ENCODE measurements at places on chromosomes 2 and 18.

DNA sequence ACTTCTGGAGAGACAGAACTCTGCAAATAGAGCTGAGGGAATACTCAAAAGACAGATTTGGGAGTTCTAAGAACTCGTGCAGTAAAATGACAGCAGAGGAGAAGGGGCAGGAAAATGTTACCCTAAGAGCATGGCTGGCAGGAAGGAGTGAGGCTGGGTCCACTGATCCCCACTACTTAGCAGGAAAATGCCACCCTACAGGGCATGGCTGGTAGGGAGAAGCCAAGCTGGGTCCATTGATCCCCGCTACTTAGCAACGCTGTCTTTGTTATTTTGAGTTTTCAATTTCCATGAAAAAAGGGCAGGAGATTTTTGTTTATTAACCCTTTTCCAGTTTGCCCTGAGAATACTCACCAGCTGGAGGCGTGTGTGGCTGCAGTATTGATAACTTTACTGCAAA lies 100.3 kb upstream of the TMEM200C start:
- DNase-seq, result no peak

- no peak for DNase-seq
These were observed 226.4 kb downstream of the NEDD4L start for GRCh38 chr18:58270396-58270795.

GRCh38 chr2:37679072-37679695 lies 7.7 kb upstream of the CDC42EP3 start:
- DNase-seq, result no peak

DNA sequence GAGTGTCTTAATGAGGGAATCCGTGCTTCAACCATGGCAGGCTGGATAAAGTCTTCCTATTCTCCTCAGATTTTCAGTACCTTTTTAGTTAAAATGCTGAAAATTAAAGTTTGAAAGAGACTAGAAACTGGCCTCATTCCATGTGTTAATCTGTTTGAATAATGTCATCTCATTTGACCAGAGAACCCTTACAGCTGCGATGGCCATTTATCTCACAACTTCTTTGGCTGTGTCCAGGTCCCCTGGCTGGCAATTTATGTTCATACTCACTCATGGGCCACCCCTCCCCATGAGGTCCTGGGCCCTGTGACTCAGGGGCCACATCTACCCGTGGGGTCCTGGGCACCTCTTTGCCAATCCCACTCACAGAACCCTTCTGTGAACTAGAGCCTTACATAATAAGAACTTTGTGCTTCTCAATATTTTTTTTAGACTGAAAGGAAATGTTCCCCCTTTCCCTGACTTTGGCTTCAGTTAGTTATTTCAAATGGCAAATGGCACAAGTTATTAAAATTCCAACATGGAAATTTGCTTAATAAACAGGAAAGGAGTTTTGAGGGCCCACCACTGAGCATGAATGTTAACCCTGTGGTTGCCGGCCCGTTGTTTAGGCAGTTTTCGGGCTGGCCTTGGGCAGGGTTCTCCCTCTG lies 134.6 kb downstream of the UXS1 start:
- no peak for DNase-seq

- DNase-seq, result no peak
These were observed 834.5 kb upstream of the FSHR start for GRCh38 chr2:49988816-49989215.

DNA sequence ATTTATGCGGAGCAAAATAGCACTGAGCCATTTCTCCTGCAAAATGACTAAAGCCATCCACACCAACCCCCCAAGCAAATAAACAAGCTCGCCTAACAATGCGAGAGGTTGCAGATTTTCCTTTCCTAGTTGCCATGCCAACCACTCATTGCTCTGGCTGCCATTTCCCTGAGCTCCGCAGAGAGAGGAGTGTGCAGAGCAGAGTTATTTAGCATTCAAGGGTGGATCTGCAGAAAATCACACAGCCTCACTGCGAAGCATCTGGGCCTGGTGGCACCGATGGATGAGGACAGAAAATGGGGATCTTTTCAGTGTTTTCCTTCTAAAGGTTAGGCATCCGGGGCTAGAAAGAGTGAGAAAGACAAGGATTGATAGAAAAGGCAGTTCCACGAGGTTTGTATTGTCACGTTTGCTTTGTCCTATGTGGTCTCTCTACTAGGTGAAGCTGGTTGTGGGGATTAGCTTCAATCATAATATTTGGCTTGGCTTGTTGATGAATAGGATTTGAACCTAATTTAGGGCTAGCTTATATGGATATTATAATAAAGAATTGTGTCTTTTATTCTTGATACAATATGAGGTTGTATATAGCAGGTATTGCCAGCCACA lies 110.2 kb upstream of the UNC80 start:
- no peak for DNase-seq

DNA sequence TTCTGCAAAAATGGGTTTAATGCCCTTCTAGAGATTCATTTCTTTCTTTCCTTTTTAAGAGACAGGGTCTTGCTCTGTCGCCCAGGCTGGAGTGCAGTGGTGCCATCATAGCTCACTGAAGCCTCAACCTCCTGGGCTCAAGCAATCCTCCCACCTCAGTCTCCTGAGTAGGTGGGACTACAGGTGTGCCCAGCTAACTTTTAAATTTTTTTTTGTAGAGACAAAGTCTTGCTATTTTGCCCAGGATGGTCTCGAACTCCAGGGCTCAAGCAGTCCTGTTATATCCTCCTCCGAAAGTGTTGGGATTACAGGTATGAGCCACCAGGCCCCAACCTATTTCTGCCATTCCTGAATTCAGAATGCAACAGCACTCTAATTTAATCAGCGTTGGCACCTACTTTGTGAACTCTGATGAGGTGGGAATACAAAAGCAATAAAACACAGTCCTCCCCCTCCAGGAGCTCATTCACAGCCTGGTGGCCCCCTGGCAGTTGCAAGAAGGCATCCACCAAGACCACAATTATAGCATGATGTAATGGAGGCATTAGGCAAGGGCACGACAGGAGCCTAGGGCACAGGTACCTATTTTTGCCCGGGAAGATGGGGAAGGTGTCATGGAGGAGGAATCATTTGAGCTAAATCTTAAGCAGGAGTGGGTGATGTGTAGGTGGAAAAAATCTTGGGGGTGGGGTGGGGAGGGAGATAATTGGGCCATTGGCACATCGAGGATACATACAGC lies 5.1 kb downstream of the RHOB start:
- no peak for DNase-seq

DNA sequence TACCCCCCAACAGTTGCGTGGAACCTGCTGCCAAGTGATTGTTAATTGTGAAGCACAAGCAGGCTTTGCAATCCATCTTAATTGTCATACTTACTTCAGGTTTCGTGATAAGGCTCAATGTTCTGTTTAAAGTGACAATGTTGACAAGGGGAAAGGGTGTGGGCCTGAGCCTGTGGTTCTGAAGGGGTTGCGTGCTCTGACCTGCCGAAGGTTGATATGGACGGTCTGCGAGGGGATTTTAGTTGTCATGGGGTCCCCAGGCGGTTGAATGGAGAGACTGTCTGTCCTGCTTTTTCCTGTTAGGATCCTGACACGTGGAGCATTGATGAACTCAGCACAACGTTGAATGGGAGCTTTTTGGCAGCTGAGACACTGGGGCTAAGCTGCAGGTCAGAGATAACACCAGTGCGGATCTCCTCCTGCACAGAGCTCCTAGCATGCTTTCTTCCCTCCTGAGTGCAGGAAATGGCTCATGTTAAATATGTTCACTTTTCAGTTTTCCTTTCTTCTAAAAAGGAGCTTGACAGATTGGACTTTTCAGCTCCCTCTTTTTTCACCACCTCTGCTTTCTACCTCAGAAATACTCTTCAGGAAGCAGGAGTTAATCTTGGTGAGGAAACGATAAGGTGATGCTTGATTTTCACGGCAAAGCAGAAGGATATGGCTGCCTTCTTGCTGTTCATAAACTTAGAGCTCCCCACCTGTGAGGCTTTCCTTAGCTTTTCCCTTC lies 62.9 kb upstream of the ZEB2 start:
- DNase-seq, result no peak

GRCh38 chr2:201950606-201951005 lies 83.0 kb upstream of the FZD7 start:
- DNase-seq, result no peak

GRCh38 chr18:30501594-30501993 lies 540.9 kb downstream of the DSC3 start:
- DNase-seq, result no peak

GRCh38 chr18:53817976-53818950 lies 406.2 kb downstream of the MBD2 start:
- no peak for DNase-seq

- DNase-seq, result no peak
These were observed 262.4 kb upstream of the CCDC68 start for GRCh38 chr18:55221622-55222021.

DNA sequence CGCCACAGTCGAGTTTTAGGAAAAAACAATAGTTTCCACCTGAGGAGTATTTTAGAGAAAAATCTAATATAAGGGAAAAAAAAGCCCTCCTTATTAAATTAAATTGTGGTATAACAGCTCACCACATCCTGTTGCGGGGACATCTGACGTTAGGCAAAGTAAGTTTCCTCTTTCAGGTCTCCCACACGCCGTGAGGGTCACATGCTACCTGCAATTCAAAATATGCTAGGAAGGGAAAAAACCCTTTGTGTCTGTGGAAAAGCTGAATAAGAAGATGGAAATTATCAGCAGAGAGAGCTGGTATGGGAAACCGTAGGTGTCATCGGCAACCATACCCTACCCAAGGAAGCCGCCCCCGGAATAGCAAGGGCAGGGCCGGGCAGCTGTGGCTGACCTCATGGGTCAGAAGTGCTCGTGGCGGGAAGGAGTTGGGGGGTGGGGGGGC lies 128.0 kb downstream of the NFATC1 start:
- DNase-seq, result peak; percentile 88

GRCh38 chr18:12301263-12302005 lies 6.6 kb upstream of the TUBB6 start:
- DNase-seq, result no peak

- DNase-seq, result no peak
These were observed 313.6 kb upstream of the ACVR2A start for GRCh38 chr2:147531269-147531668.

DNA sequence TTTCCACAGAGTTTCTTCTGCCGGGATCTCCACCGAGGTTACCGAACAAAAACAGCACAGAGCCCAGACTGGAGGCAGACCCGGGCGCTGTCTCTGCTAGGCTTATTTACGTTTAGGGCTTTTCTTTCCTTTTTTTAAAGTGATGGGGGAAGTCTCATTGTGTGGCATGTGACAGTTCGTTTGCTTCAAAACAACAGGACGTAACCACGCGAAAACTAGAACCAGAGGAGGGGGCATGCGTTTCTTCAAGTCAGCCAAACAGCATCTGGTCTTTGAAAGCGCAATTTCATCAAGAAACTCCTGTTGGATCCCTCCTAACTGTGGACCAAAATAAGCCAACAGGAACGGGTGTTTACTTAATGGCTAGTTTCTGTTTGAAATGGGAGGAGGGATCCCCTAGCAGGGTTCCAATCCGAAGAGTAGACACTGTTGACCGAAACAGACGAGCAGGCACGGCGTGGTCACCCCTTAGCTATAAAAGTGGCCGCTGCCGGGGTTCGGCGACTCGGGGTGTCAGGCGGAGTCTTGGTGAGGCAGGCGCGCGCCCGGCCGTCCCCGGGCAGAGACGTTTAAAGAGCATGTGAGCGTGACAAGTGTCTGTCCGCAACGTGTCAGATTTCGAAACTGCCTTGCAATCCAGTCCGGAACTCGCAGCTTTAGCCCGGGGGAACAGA lies 997 bp upstream of the TGIF1 start:
- peak; percentile 48 for DNase-seq

DNA sequence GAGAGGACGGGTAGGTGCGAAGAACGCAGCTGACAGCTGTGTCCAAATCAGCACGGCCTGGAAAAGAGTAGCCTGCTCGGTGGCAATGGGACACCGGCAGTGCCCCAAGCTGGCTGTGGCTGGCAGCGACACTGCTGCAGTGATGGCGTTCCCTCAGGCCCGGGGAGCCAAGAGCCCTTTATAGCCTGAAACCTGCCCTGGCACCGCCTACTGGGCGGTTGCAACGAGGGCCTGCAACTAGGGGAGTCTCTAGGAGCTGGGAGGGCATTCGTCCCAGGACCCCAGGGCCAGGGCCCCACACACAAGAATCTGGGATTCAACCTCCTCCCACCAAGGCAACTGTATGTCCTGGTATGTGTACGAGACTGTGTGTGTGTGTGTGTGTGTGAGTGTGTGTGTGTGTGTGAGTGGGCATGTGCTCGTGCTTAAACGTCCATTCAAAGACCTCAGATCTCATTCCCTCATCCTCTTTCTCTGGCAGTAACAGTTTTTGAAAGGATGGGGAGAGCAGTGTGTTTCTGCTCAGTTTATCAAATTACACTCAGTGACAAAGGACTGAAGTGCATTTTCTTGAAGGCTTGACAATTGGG lies 6.8 kb upstream of the CYP26B1 start:
- no peak for DNase-seq

DNA sequence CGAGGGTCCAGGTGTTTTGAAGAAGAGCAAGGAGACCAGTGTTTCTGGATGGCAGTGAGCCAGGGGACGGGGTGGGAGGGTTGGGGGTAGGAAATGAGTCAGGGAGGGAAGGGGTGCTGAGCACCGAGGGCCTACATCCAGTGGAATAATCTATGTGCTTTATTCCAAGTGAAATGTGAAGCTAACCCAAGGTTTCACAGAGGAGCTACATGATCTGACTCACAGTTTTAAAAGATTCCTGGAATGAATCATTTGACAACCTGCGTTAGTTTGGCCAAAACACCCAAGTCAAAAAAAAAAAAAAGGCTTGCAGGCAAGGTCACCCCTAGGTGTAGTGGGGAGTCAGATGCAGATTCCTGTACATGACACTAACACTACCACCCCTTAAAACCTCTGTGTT lies 419.7 kb upstream of the MEX3C start:
- no peak for DNase-seq

DNA sequence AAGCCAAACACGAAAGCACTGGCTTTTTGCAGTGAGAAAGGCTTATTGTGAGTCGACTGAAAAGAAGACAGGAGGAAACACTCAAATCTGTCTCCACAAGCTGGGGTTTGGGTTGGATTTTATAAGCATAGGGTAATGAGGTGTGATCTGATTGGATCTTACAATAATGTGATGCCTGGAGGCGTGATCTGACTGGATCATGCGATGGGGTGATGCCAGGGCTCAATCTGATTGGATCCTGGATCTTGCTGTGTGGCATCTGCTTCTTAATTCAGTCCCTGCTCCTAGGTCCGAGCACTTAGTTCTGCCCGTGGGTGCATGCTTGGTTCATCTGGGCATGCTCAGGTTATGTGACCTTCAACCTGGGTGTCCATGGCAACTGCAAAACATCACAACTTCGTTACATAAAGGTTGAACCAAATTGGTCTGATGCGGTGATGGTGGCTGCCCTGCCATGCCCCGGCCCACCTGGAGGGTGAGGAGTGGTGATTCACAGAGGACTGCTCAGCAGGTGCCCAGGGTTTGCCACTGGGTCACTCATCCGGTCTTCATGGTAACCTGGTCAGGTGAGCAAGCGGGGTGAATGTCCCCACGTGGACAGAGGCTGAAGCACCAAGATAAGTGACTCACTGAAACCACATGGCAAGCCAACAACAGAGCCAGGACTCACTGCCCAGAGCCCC lies 111.0 kb downstream of the KCNF1 start:
- no peak for DNase-seq

GRCh38 chr2:220442012-220442411 lies 814.6 kb downstream of the SLC4A3 start:
- DNase-seq, result no peak
